ENCODE measurements at places on chromosomes 1 and 21. TPM values are rescaled to one million over a fixed set of nuclear protein-coding genes. Genes with fewer than 3 reads are reported as not detected.

- no peak for DNase-seq
Observed at GRCh38 chr1:177091040-177091439, 73.5 kb downstream of the ASTN1 start.

- DNase-seq = no peak
Observed at GRCh38 chr1:108063703-108064102, 98.7 kb upstream of the VAV3 start.

BEST4 gene
- total RNA-seq = 1.6 TPM

ELF3 gene
- 0.82 TPM for total RNA-seq

DNA sequence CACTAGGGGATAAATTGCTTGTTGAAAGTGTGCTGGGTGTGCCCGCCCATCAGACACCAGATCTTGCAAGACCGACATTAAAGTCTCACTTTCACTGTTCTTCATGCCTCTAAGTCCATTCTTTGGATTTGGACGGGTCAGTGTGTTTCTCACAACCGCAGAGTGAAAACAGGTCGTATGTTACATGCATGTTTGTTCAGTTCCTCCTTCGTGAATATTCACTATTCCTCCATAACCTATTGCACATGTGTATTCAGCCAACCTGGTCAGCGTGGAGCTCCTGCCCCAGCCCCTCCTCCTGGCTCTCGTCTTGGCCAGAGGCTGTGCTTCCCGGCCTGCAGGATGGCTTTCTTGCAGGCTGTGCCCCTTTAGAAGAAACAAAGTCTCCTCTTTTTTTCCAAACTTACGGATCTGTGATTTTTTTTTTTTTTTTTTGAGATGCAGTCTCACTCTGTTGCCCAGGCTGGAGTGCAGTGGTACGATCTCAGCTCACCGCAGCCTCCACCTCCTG lies 2.2 kb upstream of the KRTAP10-6 start:
- no peak for DNase-seq

ZYG11B gene
- total RNA-seq = 13.8 TPM

LCE2C gene
- not detected for total RNA-seq

CYP4A22 gene
- not detected for total RNA-seq

- no peak for DNase-seq
Observed at GRCh38 chr1:15837931-15838330, 9.6 kb upstream of the SPEN start.

DNA sequence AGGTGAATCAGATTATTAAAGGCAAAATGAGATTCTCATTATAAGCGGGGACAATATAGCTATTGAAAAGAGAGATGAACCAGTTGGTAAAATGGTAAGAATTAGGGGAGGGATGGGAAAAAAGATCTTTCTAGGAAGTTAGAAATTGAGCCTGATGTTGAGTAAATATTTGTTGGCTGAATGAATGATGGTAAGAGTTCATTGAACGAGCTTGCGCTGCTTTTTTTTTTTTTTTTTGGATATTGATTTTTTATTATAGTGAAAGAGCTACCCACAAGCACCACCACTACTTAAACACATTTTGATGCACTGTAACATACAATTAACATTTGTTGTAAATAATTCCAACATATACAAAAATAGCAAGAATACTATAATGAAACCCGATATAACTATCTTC lies 1.1 kb upstream of the GCLM start:
- DNase-seq = no peak

TMIGD3 gene
- 0.42 TPM for total RNA-seq

GRCh38 chr1:199646761-199647160 lies 380.7 kb upstream of the NR5A2 start:
- no peak for DNase-seq

GRCh38 chr1:101148980-101149379 lies 87.8 kb upstream of the S1PR1 start:
- DNase-seq = no peak

CHRNB2 gene
- total RNA-seq = not detected

ERG gene
- total RNA-seq = not detected

DNA sequence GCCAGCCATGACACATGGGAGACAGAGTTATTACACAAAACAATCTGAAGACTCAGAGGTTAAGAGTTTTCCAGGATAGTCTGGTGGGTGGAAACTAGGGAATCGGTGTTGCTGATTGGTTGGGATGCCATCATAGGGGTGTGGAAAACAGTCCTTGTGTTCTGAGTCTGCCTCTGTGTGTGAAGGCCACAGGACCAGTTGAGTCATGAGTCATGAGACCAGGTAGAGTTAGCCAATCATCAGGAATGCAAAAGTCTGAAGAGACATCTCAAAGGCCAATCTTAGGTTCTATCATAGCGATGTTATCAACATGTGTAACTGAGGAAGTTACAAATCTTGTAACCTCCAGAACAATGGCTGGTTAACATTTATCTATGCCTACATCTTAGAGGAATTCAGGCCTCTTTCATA lies 49.7 kb upstream of the NEK7 start:
- DNase-seq = no peak

DNA sequence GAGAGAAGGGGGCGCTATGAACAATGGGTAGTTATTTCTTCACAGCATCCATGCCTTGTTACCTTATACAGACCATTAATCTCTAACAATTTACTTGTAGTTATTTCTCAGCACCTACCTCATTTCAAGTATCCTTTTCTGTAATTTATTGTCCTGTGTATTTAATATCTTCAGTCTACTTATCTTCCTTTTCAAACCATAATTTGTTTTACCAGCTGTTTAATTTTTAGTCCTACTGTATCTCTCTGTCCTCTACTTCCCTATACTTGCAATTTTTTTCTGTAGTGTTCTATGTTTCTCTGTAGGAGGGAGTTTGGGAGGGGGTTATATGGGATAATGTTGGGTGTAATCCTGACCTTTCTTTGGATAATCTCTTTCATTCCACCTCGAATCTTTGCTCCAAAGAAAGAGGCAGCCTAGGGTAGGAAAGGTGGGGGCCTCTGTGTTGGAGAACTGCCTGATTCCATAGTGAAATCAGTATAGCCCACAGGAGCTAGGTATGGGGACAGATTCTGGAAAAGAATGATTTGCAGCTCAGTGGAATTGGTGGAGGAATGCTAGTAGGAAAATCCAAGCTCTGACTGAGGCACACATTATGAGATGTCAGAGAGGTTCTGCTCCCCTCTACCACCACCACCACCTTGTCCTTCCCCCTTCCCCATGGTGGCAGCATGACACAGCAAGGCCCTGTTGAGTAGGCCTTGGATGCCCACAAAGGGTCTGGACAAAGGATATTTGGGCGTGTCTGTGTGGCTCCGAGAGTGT lies 642 bp downstream of the MLLT11 start:
- no peak for DNase-seq

FGR gene
- 6.0 TPM for total RNA-seq

FOXJ3 gene
- 59.1 TPM for total RNA-seq
